Activated naive CD4-positive, alpha-beta T cell (primary cell): ENCODE measurements at places on chromosomes 2 and 18.

GRCh38 chr2:222452422-222452950 is 28.1 kb downstream of the SGPP2 start:
- no peak for DNase-seq

GRCh38 chr2:166375195-166375735 is 479 bp downstream of the SCN9A start:
- no peak for DNase-seq

DNA sequence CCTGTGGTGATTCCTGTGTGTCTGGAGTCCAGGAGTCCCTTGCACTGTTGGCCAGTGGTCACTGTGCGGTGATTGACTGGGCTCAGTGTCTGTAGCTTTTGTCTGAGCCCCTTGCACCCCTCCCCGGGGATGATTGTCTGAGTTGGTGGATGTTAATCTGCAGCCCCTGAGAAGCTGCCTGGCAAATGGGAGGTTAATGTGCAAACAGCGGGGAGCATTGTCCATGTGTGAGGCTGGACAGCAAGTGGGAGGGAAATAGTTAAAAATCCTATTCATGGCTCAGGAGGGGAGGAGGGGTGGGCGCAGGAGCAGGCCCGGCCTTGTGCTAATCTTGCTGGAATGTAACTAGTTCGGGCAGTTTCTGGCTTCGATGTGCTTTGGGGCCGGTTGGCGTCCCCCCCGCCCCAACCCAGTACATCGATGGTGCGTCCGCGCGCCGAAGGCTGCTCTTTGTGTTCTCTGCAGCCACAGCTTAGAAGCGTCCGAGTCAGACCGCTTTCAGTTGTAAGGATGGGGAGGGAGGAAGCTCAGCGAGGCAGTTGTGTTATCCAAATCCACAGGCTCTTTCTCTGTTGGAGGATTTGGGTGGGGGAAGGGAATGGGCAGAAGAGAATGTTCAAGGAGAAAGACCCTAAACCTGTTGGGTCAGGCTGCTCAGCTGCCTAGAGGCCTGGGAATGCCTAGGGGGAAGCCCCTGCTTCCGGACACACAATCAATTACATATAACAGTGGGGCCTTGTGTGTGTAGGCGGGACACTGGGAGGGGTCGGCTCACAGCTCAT is 71.8 kb downstream of the TGOLN2 start:
- DNase-seq = no peak

DNA sequence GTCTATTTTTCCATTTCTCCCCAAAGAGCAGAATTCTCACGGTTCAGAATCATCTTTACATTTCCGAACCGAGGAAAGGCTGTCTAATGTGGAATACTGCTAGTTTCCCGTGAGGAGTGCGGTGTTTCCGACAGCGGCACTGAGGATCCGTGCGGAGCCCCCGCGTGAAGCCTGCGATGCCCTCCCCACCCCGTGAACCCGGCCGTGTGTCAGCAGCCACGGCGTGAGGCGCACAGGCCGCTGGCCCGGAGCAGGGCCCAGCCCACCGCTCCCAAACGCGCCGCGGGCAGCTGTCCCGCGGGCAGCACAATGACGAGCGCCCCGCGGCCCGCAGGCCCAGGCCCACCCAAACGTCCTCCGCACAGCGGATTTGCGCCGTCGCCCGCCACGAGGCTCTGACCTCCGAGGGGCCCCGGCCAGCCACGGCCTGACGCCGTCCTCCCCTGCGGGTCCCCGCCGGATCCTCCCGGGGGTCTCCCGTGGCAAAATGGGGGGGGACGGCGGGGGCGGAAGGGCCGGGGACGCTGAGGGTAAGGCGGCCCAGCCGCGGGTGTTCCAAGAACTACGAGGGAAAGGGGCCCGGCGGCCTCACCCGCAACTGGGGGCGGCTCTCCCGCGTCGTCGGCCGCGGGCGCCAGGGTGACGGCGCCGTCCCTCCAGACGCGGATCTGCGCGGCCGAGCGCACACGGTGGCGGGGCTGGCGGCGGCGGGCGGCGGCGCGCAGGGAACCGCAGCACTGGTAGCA is 796 bp downstream of the SPIRE1 start:
- DNase-seq = no peak

DNA sequence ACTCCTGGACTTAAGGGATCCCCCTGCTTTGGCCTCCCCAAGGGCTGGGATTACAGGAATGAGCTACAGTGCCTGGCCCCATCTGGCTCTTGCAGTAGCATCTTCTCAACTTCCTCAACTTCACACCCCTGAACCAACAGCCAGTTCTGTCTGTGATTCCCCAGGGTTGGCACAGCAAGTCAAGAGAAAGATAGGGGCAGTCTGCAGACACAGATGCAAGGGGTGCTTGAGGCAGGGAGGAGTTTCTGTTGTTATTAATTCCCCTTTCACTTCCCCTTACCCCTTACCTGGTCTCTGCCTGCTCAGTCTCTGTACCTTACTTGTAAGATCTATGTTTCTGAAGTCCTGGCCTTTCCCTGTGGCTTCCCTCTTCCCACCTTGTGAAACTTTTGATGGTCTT is 54.1 kb upstream of the MEX3C start:
- no peak for DNase-seq
